ENCODE measurements at places on chromosomes 3 and 15.

DNA sequence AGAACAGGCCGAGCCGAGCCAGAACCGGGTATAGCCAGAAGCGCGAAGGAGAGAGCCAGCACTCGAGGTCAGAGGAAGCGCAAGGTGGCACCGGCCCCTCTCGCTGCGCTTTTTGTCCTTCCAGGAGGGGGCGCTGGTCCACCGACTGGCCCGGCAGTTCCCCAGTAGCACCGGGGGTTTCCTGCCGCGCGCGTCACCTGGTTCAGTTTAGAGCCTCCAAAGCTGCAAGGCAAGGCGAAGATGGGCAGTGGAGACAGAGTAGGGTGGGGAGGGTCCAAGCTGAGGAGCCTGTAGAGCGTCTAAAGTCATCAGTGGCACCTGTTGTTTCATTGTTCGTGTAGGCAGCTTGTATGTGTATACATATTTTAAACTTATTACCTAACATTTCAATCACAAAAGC, 7.6 kb upstream of the NR2E3 start:
- no peak for DNase-seq

- no peak for DNase-seq
Observed at GRCh38 chr3:119819806-119820205, 37.9 kb downstream of the NR1I2 start.

- DNase-seq: no peak
Observed at GRCh38 chr3:170502297-170502696, 83.6 kb downstream of the SLC7A14 start.

GRCh38 chr3:144058713-144059112, 87.1 kb downstream of the DIPK2A start:
- no peak for DNase-seq

GRCh38 chr15:68791431-68792283, 29.0 kb downstream of the ANP32A start:
- DNase-seq: peak; percentile 39

DNA sequence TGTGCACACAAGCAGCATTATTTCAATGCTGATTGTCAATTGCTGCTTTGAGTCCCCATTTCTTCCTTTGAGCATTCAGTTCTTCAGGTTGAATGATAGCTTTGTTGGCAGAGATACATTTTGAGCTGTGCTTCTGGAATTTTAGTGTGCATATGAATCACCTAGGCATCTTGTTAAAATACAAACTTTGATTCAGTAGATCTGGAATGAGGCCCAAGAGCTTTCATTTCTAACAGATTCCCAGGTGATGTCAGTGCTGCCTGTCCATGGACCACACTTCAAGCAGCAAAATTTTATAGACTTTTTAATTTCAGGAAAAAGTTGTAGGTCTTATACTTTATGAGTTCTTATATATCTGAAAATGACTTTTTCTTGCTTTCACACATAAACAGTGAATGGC, 131.1 kb downstream of the ADAMTSL3 start:
- DNase-seq: no peak

- DNase-seq: no peak
Observed at GRCh38 chr3:24773798-24774197, 279.1 kb upstream of the THRB start.

DNA sequence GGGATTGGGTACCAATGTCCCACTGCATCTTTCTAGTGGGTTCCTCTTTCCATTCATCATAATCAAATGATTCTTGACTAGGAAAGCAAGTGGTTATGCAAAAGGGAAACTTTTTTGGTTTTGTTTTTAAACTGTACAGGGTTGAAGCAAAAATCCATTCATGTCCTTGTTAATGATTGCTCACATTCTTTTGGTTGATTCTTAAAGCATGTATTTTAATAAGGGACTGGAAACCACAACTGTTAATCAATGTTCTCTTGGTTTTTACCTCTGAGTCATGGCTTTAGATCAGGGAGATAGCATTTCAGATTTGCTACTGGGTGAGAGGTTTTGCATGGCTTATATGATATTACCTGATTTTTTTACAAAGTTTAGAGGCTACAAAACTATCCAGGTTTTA, 371.7 kb upstream of the RGMA start:
- no peak for DNase-seq

DNA sequence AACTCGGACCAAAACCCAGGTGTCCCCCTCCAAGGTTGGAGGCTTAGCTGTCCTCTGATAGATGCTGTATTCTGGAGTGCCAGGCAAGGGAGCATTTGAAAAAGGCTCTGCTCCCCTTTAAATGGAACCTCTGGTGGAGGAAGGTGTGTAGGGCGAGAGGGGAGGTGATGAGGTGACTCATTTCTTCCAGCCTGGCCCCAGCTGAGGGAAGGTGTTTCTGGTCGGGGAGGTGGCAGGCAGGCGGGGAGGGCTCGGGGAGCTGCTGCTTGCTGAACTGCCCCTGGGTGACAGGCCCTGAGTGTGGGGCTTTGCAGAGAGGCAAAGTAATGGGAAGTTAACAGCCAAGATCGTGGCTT, 18.8 kb downstream of the PSTPIP1 start:
- peak; percentile 82 for DNase-seq

GRCh38 chr15:76235186-76235826, 76.0 kb downstream of the ETFA start:
- no peak for DNase-seq

- DNase-seq: no peak
Observed at GRCh38 chr3:63207066-63207590, 71.0 kb upstream of the SYNPR start.

DNA sequence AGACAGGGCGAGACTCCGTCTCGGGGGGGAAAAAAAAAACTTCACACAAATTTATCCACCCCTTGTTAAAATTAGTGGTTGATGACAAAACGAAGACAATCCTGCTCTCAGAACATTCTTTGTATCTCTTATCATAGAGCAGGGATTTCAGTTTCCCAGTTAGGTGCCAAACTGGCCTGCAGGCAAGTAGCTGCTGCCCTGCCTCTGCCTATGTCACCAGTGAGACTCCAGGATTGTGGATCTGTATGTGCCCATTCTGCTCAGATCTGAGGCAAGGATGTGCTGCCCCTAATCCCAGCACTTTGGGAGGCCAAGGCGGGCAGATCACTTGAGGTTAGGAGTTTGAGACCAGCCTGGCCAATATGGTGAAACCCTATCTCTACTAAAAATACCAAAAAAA, 54.4 kb downstream of the IQGAP1 start:
- no peak for DNase-seq

GRCh38 chr15:101024706-101025500, 105.7 kb downstream of the LRRK1 start:
- no peak for DNase-seq

GRCh38 chr3:118760585-118761290, 273.9 kb downstream of the IGSF11 start:
- DNase-seq: no peak

GRCh38 chr15:68790242-68790575, 30.5 kb downstream of the ANP32A start:
- DNase-seq: no peak

GRCh38 chr3:64120876-64121275, 97.6 kb upstream of the PSMD6 start:
- no peak for DNase-seq

- peak; percentile 26 for DNase-seq
Observed at GRCh38 chr3:66276705-66277274, 56.0 kb downstream of the SLC25A26 start.

GRCh38 chr3:98961161-98962155, 60.0 kb upstream of the DCBLD2 start:
- no peak for DNase-seq

DNA sequence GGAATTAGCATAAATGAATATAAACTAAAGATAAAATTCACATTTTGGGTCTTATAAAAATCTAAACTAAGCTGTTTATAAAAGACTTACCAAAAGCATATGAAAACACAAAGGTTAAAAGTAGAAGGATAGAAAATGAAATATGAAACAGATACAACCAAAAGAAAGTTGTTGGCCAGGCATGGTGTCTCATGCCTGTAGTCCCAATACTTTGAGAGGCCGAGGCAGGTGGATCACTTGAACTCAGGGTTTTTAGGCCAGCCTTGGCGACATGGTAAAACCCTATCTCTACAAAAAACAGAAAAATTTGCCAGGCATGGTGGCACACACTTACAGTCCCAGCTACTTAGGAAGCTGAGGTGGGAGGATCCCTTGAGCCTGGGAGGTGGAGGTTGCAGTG, 51.0 kb downstream of the CPA3 start:
- DNase-seq: no peak
